KG1 (cell line): ENCODE measurements at places on chromosomes 16 and 17.

- peak; percentile 66 for DNase-seq
These were observed 503 bp downstream of the C16orf54 start for GRCh38 chr16:29745121-29745852.

DNA sequence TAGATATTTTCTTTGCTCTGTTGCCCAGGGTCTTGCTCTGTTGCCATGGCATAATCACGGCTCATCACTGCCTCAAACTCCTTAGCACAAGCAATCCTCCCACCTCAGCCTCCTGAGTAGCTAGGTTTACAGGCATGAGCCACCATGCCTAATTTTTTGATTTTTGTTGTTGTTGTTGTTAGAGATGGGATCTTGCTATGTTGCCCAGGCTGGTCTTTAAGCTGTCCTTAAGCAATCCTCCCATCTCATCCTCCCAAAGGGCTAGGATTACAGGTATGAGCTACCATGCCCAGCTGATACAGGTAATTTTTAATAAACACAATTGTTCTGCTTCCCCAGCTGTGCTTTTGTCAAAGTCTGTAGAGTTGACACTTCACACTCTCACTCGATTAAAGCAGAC, 159.3 kb downstream of the PARN start:
- no peak for DNase-seq

- no peak for DNase-seq
These were observed 20.3 kb downstream of the PIMREG start for GRCh38 chr17:6464446-6465041.

- peak; percentile 38 for DNase-seq
These were observed 12.2 kb downstream of the BANP start for GRCh38 chr16:87963400-87963799.

DNA sequence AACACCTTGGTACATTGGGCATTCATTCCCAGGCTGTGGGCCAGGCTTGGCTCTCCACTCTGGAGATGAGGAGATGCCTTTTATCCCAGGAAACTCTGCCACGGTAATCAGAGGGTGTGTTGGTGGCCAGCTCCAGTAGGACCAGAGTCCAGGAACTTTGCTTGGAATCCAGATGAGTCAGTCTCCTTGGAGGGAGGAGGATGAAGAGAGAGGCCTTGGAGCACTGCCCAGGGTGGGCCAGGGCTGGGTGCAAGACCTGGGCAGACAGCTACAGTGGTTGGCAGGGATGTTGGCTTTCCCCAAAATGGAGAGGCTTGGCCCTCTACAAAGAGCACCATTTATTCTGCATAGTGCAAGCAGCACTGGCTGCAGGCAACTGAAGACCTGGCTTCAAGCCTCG, 209.0 kb downstream of the RGS9 start:
- DNase-seq = no peak

DNA sequence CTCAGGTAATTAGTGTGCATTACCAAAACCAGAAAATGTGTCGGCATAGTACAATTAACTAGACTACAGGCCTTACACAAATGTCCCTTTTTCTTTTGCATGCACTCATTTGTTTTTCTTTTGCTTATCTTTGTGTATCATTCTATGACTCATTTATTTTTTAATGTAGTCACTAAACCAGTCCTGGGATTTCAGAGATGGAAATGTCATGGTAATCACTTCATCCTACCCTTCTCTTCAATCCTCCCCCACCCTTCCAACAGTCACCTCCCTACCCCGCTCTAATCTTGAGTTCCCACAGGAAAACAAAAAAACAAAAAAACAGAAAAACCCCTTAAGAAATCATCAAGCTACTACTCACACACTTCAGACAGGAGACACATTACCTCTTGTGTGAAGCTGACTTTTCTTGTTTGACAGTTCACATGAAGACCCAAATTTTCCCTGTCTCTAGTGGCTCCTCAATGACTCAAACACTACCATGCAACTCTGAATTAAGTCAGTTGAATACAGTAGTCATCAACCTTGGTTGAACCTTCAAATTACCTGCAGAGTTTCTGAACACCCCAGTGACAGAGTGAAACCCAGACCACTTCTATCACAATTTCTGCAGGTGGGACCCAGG, 242.4 kb upstream of the SALL1 start:
- DNase-seq = no peak

DNA sequence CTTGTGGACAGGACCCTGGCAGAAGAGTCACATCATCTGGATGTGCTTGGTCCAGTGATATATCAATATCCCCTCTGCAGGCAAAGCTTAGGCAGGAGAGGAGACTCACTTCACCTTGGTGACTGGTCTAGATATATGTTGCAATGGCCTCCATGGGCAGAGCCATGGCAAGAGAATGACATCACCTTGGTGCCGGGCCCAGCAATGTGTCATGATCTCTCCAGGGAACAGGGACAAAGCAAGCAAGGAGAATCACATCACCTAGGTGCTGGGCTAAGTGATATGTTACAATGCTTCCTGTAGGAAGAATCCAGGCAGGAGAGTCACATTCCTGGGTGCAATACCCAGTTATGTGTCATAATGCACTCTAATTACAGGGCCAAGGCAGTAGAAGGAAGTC, 2106.2 kb downstream of the TP53TG3F start:
- DNase-seq = no peak

DNA sequence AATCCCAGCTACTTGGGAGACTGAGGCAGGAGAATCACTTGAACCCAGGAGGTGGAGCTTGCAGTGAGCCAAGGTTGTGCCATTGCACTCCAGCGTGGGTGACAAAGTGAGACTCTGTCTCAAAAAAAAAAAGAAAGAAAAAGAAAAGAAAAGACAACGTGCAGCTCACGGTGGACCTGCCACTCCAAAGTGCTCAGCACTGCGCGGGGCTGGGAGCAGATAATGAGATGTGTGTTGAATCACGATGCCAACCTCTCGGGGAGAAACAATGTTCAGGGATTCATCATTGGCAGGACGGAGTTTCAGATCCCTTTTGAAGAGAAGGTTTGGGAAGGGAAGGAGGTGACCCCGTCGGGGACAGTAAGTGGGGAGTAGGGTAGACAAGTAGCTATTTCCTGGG, 19.2 kb downstream of the WFDC1 start:
- no peak for DNase-seq

DNA sequence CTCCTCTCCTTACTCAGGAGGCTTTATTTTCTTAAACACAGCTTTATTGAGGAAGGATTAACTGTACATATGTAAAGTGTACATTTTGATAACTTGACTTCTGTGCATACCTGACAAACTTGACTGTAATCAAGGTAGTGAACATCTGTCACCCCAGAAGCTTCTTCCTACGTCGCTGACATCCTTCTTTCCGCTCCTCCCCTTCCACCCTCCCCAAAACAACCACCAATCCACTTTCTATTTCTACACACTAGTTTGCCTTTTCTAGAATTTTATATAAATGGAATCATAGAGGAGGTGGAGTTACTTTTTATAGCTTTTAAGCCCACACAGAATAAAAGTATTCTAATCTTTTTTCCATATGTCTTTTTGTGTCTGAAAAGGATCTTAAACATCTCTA, 225.2 kb upstream of the RBFOX1 start:
- DNase-seq = no peak

- DNase-seq = no peak
These were observed 5.1 kb downstream of the TBX21 start for GRCh38 chr17:47738178-47738577.

DNA sequence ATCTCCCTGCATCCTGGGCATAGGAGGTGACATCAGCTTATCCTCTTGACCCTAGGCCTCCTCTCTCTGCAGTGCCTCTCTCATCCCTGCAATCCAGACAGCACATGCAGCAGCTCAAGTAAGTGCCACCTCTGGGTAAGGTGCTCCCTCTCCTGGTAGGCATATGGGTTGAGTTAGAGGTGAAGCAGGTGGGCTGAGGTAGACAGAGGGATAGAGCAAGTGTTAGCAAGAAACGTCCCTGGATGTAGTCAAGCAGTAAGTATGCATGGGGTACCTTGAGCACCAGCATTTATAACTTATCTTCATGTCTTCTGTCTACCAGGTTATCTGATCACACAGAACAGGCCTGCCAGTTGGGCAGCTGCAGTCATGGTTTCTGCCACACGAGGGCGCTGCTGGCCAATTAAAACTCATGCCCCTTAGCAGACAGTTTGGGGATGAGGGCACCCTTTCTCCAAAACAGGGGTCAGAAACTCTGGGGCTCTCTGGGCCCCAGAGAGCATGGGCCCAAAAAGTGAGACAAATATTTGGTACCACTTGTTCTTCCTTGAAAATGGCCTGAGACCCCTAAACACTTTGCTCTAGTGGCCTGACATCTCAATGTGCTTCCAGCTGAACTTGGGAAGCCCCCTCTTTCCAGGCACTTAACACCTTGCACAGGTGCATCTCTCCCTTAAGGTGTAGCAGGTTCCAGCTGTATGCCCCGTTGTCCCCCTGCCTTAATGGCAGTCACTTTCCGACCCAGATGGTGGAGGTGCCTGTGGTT, 59.8 kb downstream of the NEUROD2 start:
- DNase-seq = peak; percentile 52

DNA sequence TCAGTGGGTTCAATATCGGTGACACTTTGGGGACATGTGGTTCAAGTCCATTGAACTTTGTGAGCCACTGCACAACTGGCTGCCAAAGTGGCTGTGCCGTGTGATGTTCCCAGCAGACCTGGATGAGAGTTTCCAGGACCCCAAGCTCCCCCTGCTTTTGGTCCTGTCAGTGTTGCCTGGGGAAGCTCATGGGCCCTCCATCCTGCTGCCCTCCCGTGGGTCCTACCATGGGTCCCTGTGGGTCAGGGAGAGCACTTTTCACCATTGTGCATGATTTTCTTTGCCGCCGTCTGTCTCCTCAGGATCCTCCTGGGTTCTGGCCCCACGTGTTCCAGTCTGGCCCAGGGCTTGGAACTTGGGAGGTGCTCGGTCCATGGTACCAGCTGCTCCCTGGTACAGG, 38.1 kb downstream of the LGALS9 start:
- DNase-seq = no peak

DNA sequence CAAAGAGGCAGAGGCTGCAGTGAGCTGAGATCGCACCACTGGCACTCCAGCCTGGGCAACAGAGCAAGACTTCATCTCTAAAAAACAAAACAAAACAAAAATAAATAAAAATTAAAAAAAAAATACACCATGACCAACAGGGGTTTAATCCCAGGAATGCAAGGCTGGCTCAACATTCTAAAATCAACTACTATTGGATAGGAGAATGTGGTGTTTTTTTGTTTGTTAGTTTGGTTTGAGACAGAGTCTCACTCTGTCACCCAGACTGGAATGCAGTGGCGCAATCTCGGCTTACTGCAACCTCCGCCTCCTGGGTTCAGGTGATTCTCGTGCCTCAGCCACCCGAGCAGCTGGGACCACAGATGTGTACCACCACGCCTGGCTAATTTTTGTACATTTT, 19.9 kb downstream of the GFOD2 start:
- no peak for DNase-seq

DNA sequence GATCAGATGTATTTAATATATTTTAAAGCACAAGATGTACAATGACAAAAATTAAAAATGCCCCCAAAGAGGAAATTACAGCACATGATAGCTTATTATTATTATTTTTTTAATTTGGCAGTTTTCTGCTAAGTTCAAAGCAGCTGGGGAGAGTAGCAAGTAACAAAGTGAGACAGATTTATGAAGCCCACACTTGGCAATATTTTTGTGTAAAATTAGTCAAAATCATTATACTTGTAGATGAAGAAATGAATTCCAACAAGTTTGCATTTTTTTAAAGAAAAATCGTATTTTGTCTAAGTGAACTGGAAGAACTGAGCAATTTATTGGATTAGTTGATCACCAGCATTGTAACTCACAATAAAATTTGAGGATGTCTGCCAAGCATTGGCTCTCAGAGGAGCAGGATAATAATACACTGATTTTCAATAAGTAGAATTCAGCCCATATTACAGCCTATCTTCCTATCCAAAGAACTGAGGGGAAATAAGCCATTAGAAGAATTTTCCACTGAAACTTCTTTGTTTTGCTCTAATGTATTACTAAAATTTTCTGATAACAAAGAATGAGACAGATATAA, 215.6 kb downstream of the MAP2K6 start:
- DNase-seq = no peak

DNA sequence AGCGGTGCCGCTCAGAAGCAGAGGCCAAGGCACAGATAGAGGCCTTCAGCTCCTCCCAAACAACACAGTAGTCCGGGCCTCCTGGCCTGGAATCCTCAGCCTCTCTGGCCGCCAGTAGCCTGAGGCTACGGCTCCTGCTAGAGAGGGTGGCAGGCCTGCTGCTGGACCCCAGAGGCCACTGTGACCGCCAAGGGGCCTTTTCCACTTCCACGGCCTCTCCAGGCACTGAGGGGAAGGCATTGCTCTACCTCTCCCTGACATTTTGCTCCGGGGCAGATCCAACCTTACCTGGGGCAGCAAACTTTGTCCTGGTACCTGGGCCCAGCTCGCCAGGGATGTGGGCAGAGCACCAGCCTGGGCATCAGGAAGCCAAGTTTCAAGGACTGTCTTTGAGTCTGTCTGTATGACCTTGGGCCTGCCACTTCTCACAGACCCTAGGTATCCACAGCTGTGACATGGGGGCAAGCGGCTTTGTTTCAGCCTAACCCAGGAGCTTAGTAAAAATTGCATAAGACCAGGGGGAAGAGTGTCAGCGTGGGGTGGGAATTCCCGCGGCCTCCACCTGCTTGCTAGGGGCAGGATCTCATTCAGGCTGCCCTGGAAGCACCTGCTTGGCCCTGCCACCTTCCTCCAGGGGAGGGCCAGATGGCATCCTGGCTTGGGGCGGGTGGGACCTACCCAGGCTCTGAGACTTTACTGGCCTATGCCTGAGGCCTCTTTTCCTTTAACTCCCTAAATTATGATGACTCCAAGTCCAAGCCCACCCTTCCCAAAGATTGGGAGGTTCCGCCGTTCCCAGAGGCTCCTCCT, 33.2 kb downstream of the ADGRG5 start:
- no peak for DNase-seq

- no peak for DNase-seq
These were observed 7.8 kb downstream of the CRHR1 start for GRCh38 chr17:45791935-45792334.
